ENCODE measurements at places on chromosomes 4 and X. TPM values are rescaled to one million over a fixed set of nuclear protein-coding genes. Genes with fewer than 3 reads are reported as not detected.
A peak's percentile ranks its signal among the peaks of the same experiment; 100 is the strongest.

DNA sequence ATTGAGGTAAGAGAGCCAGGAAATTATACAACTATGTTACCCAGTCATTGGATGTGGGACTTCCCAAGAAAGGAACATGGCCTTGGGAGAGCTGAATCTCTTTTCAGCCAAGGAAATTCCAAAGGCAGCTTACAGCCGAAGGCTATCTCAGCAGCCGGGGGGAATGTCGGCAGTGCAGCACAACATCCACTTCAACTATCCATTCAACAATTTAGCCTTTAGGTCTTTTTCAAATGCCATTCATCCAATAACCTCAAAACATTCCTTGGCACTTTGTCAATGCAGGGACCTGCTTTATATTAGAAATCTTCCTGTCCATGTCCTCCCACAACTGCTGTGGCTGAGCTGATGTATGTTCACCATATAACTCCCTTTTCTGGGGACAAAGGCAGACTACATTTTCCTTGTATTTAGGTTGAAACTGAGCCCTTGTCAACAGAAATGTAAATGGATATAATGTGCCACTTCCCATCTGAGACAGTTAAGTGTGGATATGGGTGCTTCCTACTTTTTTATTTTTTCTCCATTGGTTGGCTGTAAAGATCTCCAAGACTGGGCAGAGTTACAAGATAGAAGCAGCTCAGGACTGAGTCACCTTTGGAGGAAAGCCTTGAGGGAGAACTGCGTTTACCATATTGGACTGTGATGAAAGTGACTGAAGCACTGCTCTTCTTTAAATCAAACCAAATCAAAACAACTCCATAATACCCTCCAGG is 94.8 kb downstream of the GPRIN3 start:
- no peaks in the 10 kb centered on the region for H3K4me1 ChIP-seq
- H3K27me3 ChIP-seq: peaks cover 4% of the 10 kb centered on the region
- no peak overlapping the region for H3K4me3 ChIP-seq
- no peaks in the 10 kb centered on the region for H3K36me3 ChIP-seq
- no peak for DNase-seq
- no peak overlapping the region for H3K27ac ChIP-seq

GRCh38 chr4:1850276-1850675 is 5.7 kb downstream of the LETM1 start:
- no peak overlapping the region for H3K27ac ChIP-seq
- no peaks in the 10 kb centered on the region for H3K27me3 ChIP-seq
- peaks cover 30% of the 10 kb centered on the region for H3K4me1 ChIP-seq
- DNase-seq: no peak
- peaks cover 18% of the 10 kb centered on the region for H3K36me3 ChIP-seq

GRCh38 chrX:25207803-25208475 is 192.2 kb upstream of the ARX start:
- DNase-seq: no peak
- H3K4me1 ChIP-seq: no peaks in the 10 kb centered on the region
- H3K27ac ChIP-seq: no peak overlapping the region
- no peak overlapping the region for H3K4me3 ChIP-seq

DNA sequence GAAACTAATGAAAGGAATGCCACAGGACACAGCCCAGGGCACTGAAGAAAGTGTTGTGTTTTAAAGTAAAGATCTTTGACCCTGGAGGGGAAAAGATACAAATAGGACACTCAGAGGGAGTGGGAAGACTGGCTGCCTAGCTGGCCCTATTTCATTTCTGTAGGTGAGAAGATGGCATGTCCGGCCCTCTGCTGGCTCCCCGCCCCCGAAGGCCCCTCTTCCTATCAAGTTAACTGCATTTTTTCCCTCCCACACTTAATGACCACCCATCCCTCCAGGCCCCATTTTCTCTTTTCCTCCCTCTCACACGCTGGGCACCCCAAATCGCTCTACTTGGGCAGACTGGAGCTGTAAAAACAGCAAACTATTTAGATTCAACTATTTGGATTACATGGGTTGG is 5.5 kb upstream of the TRIM75 start:
- H3K27ac ChIP-seq: no peak overlapping the region
- DNase-seq: no peak
- H3K4me3 ChIP-seq: no peak overlapping the region
- no peaks in the 10 kb centered on the region for H3K36me3 ChIP-seq
- peaks cover 3% of the 10 kb centered on the region for H3K27me3 ChIP-seq

DNA sequence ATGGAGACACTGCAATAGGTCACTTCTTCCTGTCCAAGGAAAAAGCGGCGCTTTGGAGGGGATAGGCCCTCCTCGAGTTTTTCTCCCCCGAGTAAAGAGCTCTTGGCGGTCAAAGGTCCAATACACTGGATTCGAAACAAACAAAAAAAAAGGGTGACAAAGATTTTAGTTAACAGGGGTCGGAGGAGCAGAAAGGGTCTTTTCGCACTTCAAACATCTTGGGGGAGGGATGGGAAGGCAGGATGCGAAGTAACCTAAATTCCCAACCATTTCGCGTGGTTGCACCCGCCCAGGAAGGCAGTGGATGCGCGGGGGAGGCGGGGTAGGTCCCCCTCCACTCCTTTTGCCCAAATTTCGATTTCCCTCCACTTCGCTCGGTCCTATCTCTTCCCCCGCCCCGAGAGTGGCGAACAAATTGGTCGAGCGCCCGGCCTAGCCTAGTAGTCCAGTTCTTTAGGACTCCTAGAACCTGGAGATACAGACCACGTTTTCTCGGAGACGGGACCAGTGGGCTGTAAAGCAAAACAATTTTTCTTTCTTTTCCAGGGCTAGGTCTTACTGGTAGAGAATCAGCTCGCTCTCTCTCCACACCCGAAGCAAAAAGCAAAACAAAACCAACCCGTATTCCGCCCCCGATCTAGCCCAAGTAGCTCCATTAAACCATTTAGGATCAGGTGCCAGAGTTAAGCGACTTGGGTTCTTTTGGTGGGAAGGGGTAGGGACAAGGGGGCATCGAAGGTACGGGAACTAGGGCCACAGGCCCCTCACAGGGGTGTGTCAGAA is 2.0 kb upstream of the STAG2 start:
- H3K4me3 ChIP-seq: peak overlapping the region; percentile 95
- H3K36me3 ChIP-seq: peaks cover 4% of the 10 kb centered on the region
- H3K27ac ChIP-seq: peak overlapping the region; percentile 98

GRCh38 chr4:5218376-5219069 is 167.2 kb downstream of the STK32B start:
- H3K4me1 ChIP-seq: no peaks in the 10 kb centered on the region
- no peaks in the 10 kb centered on the region for H3K27me3 ChIP-seq
- no peak overlapping the region for H3K4me3 ChIP-seq
- no peak for DNase-seq
- no peaks in the 10 kb centered on the region for H3K36me3 ChIP-seq
- H3K27ac ChIP-seq: no peak overlapping the region

The SHOX gene
- not detected for total RNA-seq

Data from activated T-helper 1 cell treated with anti-CD3 and anti-CD28 coated beads, Interleukin-12 subunit alpha, Interleukin-12 subunit beta, Interleukin-2, Interleukin-4 antibody, amounts not matched to agents 30 ng/mL and 10 ng/mL and 1 ng/mL, durations not matched to agents 14 hours and 24 hours and 36 hours (primary cell).